Activated CD4-positive, alpha-beta T cell treated with anti-CD3 and anti-CD28 coated beads, Interleukin-2, amount 50 U/mL, for 1 hour (primary cell): ENCODE measurements at places on chromosomes 12 and 14.

DNA sequence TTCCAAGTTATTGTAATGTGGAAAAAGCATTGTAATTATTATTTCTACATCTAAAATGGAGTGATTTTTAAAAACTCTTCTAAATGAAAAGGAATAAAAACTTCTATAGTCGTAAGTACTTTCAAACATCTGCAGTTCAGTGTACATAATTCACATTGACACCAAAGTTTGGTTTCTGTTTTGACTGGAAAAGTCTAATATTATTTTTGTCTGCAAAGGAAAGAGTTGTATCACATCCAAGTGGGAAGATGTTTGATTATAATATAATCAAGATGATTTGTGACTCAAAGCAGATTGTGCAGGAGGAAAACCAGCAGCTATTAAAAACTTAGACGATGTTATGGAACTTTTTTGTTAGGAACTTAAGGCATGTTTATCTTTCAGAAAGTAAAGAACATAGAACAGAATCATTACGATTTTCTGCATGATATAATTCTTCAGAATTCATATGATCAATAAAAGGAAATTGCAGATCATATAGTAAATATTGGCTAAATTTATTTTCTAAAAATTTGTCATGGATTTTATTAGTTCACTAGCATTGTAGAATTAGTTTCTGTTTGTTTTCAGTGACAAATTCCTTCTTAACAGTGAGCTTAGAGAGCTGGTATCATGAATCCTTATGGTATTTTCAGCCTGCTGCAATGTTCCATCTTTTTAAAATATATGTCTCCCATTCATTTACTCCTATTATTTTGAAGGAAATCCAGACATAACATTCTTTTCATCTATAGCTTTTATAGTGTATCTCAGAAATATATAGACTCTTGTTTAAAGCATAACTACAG is 145.8 kb downstream of the MIPOL1 start:
- no peak for DNase-seq

DNA sequence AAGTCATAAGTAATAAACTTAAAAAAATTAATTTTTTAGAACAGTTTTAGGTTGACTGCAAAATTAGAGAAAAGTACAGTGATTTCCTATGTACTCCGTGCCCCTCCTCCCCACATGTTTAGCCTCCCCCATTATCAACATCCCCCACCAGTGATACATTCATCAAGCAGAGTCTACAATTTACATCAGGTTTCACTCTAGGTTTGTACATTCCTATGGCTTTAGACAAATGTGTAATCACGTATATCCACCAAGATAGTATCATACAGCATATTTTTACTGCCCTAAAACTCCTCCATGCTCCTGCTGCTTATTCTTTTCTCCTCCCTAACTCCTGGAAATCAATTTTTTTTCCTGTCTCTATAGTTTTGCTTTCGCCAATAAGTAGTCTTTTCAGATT is 438.7 kb downstream of the LRFN5 start:
- DNase-seq: no peak

DNA sequence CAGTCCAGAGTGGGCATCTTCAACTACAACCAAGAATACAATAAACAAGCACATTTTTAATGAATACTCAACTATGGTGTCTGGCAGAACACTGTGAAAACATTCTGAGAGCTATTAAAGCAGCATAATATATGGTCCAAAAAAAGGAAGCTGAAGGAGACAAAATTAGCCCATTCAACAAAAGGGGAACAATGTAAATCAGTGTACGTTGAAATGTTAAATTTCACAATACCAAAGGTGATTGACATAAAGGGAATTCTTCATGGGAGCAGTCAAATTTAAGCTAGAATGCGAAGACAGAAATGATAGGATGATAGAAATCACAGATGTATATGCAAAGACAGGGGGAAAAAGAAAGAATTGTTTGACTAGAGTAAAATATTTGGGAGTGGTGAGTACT is 41.3 kb upstream of the SYCP3 start:
- DNase-seq: no peak

DNA sequence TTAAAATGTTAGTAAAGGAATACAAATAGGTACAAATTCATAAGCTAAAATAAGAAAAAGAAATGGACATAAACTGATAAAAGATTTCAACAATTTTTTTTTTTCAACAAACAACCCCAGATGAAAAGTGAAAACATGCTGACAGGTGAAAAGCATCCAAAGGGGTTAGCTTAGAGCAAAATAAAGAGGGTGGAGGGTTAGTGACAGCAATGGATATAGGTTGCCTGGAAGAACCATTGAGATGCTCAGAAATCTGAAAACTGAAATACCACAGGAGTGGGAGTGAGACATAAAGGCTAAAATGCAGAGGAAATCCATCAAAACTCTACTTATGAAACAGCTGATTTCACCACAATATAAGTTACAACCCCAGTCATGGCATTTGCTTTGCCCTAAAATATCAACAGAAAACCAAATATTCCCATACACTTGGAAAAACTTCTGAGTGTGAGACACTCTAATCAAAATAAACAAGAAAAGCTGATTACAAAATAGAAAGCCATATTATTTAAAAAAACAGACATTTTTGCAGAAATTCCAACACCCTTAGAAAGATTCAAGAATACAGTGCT is 136.3 kb upstream of the PLEKHG7 start:
- DNase-seq: no peak

DNA sequence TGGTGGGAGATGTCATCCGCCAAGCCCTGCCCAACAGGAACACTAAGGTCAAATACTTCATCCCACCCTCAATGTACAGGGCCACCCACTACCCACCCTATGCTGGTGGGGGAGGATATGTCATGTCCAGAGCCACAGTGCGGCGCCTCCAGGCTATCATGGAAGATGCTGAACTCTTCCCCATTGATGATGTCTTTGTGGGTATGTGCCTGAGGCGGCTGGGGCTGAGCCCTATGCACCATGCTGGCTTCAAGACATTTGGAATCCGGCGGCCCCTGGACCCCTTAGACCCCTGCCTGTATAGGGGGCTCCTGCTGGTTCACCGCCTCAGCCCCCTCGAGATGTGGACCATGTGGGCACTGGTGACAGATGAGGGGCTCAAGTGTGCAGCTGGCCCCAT is 3.5 kb downstream of the B3GNT4 start:
- DNase-seq: no peak

DNA sequence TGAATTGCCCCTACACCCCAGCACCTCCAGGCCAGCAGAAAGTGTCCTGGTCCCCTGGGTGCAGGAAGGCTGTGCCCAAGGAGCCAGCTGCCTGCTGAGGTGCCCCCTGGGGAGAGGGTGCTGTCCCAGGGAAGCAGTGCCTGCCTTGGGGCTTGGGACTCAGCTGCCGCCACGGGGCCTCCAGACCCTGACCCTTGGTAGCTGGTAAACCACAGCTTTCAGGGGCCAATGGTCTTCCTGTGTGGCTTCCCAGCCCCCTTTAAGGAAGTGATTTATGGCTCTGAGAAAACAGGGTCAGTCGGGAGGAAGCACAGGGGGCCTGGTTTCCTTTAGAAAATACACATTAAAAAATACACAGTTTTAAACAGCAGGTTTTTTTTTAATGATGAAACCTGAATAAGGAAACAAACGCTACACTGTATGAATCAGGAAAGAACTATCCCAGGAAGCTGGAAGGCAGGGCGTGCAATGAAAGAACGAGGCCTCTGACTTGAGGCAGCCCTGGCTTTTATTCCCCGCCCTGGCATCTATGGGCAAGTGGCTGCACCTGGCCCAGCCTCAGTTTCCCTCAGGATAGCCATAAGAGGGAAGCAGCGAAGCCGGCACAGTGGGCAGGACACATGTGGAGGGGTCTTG is 40.6 kb upstream of the EML1 start:
- DNase-seq: no peak

DNA sequence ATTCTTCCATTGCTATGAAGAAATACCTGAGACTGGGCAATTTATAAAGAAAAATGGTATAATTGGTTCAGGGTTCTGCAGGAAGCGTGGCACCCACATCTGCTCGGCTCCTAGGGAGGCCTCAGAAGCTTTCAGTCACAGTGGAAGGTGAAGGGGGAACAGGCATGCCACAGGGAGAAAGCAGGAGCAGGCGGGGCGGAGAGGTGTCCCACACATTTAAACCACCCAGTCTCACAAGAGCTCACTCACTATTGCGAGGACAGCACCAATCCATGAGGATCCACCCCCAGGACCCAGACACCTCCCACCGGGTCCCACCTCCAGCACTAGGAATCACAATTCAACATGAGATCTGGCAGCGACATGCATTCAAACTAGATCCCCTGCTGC is 56.0 kb upstream of the C14orf180 start:
- DNase-seq: no peak

DNA sequence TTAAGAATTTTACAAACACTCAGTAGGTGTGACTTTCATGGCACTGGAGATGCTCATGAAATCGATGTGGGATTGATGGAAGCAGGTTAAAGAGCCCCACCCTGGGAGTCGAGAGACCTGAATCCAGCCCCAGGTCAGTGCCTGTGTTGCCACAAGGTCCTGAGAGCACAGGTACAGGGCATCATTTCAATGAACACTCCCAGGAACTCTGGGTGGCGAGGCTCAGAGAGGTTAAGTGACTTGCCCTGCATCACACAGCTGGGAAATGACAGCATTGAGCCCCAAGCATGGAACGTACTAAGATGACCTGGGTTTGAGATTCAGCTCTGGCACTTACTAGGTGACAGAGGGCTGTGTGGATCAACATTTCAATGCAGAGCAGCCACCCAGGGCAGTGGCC is 98.2 kb downstream of the CMKLR1 start:
- no peak for DNase-seq

DNA sequence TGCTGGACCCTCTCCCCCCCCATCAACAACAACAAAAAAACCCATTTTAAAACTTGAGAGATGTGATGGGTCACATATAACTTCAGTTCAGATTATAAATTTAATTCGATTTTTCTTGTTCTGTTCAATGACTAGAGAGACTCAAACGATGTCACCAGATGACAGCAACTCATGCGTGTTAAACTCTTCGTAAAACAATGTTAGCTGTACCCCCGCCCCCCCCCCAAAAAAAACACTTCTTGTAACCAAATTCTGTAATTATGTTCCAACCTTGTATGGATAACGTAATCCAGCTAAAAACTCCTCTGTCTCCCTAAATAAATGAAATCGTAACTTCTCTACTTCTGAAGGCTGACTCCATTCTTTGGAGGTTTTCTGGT is 614 bp upstream of the NACA start:
- no peak for DNase-seq

DNA sequence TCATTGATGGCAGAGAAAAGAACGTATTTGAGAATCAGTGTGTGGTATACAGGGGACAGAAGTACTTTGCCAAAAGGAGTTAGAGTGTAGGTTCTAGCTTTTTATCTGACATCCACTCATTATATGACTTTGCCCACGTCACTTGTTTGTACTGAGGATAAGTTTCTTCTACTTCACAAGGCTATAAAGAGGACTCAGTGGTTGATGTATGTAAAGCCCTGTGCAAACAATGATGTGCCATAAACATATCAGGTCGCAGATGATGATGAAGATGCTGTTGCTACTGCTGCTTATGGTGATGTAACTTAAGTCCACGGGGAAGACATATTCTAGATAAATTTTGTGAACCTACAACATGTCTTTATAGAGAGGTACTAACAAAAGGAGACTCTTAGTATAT is 66.3 kb downstream of the TRHDE start:
- no peak for DNase-seq

- DNase-seq: no peak
Observed at GRCh38 chr14:72616294-72616693, 277.6 kb downstream of the DPF3 start.

- DNase-seq: no peak
Observed at GRCh38 chr12:49541140-49541861, 2.5 kb downstream of the KCNH3 start.

- no peak for DNase-seq
Observed at GRCh38 chr12:113137861-113138783, 2.6 kb upstream of the RASAL1 start.

- DNase-seq: no peak
Observed at GRCh38 chr14:20494935-20495766, 10.2 kb upstream of the RNASE10 start.

DNA sequence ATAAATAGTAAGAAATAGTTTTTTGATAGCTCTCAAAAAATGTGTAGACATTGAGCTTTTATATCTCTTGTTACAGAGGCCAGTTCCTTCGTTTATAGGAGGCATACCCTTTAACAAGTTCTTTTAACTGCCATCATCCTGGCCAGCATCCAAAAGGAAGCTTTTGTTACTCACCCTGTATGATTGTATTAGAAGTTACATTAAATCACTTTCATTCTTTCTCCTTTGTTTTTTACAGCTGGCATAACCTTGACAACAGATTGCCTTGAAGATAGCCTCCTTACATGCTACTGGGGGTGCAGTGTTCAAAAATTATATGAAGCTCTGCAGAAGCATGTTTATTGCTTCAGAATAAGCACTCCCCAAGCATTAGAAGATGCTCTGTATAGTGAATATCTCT is 20.1 kb downstream of the CGRRF1 start:
- no peak for DNase-seq

DNA sequence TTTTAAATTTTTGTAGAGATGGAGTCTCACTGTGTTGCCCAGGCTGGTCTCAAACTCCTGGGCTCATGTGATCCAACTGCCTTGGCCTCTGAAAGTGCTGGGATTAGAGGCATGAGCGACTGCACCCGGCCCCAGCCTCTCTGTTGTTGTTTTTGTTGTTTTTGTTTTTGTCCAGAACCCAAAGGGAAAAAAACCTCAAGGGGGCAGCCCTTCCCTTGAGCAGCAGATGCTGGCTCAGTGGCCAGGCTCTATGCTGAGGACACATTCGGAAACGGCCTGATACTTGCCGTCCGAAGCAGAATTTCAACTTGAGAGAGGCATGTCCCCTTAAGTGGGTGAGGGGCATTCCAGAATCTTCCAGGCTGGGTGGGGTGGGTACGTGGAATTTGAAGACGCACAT is 6.7 kb downstream of the MVK start:
- DNase-seq: no peak

DNA sequence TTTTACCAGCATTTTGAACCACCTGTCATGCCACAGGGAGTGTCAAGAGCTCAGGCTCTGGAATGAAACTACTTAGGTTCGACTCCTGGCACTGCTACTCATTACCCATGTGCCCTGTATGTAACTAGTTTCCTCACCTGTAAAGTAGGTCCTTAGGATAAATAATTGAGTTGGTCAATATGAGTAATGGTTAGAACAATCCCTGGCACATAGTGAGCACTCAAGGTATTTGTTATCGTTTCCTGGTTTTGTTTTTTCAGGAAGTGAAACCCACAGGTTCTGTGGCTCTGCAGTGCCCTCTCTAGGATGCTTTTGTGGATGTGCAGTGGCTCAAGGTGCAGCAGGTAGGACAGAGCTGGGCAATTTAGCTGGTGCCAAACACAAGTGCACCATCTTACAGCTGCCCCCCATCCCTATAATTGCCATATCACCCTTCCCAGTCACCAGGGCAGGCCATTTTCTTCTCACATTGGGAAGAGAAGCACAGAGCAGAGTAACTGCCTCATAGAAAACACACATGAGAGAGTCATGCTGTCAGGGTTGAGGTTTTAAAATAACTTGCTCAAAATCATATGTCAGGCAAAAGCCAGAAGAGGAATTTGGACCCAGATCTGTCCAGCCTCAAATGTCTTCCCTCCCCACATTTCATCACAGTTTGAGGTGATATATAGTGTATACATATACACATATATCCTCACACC is 297.5 kb downstream of the RPAP3 start:
- peak; percentile 26 for DNase-seq
